ENCODE measurements at places on chromosomes 5 and 9.
A peak's percentile ranks its signal among the peaks of the same experiment; 100 is the strongest.

- no peak for DNase-seq
Measured at GRCh38 chr9:35862328-35862727, 7.9 kb downstream of the OR13J1 start.

- DNase-seq = no peak
Measured at GRCh38 chr5:101561018-101561417, 657.9 kb upstream of the ST8SIA4 start.

- DNase-seq = no peak
Measured at GRCh38 chr5:159732220-159732619, 184.1 kb upstream of the ADRA1B start.

- DNase-seq = no peak
Measured at GRCh38 chr5:176542135-176542595, 5.0 kb upstream of the RNF44 start.

DNA sequence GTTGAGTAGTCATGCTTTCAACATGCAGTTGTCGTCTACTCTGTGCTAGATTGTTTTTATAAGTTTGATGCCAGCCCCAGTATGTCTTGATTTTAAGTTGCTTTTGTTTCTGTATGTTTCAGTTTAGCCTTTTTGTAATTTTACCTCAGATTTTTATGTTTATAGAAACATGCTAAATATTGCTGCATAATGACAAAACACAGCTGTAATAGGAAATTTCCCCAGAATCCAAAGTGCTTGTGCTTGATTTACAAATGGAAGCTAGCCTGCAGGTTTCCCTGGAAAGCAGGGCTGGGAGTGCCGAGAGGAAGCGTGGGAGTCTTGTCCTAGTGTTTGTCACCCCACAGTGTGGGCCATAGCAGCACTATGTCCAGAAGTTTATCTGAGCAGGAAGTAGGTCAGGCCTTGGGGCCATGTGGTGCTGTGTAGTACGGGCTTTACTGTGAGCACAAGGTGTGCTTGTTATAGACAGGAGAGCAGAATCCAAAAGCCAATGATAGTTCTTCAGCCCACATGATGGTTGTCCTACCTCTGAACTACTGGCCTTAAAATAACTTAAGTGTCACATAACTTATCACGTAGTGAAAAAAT, 100.0 kb upstream of the NREP start:
- DNase-seq = peak; percentile 18

GRCh38 chr5:69019668-69020375, 74.0 kb upstream of the SLC30A5 start:
- peak; percentile 10 for DNase-seq

DNA sequence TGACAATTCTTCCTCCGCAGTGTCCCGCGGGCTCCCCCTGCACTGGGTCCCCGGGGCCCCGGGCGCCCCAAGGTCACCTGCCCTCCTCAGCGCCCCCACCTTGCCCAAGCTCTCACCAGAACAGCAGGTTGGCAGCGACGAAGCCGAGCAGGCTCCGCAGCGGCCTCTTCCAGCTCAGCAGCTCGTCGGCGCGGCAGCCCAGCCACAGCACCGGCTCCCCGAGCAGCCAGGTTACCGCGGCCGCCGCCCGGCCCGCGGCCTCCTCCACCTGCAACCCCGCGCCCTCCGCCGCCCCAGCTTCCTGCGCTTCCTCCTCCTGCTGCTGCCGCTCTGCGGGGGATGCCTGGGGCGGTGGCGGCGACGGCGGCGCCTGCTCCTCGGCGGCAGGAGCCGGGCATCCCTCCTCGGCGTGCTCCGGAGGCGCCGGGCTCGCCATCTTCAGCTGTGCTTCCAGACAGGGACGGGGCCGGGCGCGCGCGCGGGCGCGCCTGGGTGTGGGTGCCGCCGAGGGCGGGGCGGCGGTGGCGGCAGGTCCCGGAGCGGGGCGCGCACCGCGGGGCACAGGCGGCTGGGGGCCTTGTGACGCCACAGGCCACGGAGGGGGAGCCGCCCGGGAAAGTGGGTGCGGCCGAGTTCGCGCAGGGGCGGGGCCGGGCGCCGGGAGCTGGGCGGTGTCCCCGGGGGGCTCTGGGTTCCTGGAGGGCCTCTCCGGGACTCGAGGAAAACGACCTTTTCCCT, at the start of gene RETREG1:
Gene RETREG1, minus strand, starts transcription at position 462 of the 738 bp plus-strand sequence. Its CDS starts 26 bp downstream, at position 436.
- peak; percentile 50 for DNase-seq

DNA sequence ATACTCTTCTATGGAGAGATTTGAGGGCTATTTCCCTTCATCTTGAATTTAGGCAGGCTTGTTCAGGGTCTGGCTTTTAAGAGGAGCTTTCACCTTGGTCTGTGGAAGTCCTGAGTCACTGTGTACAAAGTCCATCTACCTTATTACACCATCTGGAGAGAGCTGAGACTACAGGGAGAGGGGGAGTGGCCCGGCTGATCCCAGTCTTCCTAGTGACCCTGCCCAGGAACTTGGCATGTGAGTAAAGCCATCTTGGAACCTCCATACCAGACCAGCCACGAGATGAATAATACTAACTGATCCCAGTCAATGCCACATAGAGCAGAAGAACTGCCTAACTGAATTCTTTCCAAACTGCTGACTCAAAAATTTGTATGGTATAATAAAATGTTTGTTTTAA, 8.4 kb upstream of the IL6ST start:
- no peak for DNase-seq

DNA sequence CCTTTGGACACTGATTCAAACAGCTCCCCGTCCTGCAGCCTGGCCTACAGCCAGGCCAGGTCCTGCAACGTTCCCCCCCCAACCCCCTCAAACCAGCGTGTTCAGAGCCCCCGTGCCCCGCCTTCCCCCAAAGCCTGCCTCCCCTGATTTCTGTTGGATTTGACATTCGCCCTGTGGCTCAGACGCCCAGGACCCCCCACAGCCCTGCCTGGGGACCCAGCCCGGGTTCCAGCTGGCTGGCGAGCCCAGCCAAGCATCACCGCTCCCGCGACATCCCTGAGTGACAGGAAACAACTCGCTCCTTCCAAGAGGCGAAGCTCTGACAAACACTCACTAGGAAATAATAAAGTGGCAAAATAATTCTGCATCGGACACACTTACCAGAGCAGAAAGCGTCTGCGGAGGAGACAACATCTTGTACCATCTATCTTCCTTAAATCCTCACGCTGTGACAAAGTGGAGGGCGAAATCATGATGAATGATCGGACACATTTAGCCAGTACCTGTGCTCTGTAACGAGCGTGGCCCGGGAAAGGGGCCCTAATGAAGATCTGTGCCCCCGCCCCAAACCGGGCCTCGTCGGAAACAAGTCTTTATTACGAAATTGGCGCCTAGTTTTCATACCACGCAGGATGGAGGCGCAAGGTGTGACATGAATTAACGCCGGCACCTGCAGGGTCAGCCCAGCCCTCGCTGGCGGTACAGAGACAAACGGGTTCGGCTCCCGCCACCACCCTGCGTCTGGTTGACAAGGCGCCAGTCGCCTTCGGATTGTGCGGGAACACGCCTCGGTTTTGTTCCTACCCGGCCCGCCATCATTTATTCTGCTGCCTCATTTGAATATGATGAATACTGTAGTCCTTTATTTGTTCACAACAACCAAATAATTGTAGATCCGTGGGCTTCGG, 91.0 kb upstream of the MVB12B start:
- no peak for DNase-seq

- DNase-seq = no peak
Measured at GRCh38 chr5:154300207-154300883, 109.8 kb downstream of the GALNT10 start.

- DNase-seq = no peak
Measured at GRCh38 chr5:81778642-81779041, 27.7 kb upstream of the SSBP2 start.

DNA sequence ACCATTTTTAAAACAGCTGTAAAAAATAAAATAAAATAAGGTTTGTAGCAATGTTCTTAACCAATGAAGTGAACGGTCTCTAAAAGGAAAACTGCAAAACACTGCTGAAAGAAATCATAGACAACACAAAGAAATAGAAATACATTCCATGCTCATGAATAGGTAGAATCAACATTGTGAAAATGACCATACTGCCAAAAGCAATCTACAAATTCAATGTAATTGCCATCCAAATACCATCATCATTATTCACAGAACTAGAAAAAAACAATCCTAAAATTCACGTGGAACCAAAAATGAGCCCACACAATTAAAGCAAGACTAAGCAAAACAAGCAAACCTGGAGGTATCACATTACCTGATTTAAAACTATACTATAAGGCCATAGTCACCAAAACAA, 67.6 kb upstream of the RGMB start:
- no peak for DNase-seq

DNA sequence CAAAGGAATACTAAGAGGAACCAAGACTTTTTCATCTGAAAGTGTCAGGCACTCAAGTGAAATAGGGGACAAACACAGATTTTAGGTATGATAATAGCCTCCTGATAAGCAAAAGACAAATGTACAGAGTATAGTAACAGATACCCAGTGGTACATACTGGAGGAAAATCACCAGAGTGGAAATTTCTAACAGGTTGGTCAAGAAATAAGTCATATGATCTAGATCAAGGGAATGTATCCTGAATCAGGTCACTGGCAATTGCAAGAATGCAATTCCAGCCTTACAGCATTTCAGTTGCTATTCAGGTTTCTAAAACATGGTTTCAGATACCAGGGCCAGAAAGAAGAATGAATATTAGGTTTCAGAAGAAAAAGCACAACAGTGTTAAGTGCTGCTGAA, 82.2 kb upstream of the SLCO6A1 start:
- DNase-seq = no peak
